ENCODE measurements at places on chromosomes 3 and 15.

GRCh38 chr3:901953-902778 is 190.7 kb upstream of the CNTN6 start:
- no peak for DNase-seq

- DNase-seq, result no peak
Measured at GRCh38 chr15:75229191-75230015, 27.7 kb downstream of the C15orf39 start.

DNA sequence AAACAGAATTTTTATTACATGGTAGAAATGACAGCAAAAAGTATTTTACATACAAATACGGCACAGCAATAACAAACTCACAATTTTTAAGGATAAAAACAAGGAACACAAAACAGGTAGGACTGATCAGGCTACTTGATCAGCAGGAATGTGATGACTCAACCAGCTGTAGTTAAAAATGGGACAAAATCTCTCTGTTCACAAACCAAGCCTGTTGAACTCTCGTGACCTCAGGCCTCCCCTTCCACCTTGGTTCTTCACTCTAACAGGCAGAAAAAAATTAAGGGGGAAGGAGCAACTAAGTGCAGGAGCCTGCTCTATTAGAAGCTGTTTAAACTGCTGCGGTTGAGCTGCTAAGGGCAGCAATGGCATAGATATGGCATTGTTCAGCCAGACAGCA is 18.7 kb downstream of the FBXL22 start:
- DNase-seq, result no peak

DNA sequence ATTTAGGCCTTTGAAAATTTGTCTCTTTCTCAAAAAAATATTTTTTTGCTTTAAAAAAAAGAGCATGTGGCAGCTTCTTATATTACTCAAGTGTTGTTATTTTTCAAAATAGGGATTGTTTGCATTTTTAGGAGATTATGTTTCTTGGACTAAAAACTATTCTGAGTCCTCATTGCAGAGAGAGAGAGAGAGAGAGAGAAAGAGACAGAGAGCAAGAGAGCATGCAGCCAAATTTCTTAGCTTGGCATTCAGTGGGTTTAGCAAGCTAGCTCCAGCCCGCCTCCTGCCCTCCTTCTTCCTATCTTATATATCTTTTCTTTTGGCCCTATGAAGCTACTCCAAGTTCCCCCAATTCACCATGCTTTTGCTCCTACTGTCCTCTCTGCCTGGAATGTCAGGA is 55.7 kb downstream of the CEMIP start:
- DNase-seq, result no peak

DNA sequence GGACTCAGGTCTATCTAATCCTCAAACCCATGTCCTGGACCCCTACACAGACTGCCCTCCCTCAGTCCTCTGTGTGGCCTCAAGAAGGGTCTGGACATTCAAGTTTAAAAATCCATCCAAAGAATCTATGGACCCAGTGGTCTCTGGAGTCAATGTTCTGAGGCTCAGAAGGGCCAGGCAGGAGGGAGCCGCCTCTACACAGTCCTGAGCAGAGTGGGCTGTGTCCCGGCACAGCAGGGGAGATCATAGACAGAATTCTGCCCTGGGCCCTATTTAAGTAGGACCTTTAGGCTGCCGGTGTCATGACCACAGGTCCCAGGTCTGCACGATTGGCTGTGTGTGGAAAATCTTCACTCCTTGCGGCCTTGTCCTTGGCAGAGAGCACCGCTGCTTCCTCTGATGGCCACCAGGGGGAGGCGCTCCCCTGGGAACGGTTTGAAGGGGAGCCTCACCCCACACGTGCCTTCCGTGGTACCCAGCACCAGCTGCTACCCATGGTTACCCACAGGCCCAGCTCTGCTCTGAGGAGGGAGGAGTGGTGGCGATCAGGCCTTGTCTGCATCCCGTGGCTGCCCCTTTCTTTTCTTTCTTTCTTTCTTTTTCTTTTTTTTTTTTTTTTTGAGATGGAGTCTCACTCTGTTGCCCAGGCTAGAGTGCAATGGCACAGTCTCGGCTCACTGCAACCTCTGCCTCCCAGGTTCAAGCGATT is 37.9 kb downstream of the CHRD start:
- DNase-seq, result peak; percentile 63

- DNase-seq, result no peak
Measured at GRCh38 chr15:96046620-96047240, 283.8 kb upstream of the NR2F2 start.

DNA sequence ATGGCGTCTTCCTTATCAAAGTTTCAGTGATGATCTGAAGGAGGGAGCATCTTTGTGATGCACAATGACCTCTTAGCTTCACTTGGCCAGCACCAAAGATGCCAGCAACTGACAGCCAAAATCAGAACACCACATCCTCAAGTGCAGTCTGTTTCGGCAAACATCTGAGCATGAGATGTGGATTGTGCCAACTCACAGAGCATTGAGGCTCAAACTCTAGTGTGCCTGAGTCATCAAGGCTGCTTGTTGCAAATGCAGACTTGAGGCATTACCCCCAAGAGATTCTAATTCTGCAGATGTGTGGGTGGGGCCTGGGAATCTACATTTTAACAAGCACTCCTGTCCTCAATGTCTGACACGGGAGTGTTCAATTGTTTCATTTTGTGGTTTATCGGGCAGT is 35.8 kb downstream of the ABHD5 start:
- DNase-seq, result no peak

- DNase-seq, result no peak
Measured at GRCh38 chr3:30793740-30794139, 100.7 kb downstream of the GADL1 start.

GRCh38 chr15:31387092-31387478 is 60.5 kb downstream of the KLF13 start:
- DNase-seq, result peak; percentile 43

DNA sequence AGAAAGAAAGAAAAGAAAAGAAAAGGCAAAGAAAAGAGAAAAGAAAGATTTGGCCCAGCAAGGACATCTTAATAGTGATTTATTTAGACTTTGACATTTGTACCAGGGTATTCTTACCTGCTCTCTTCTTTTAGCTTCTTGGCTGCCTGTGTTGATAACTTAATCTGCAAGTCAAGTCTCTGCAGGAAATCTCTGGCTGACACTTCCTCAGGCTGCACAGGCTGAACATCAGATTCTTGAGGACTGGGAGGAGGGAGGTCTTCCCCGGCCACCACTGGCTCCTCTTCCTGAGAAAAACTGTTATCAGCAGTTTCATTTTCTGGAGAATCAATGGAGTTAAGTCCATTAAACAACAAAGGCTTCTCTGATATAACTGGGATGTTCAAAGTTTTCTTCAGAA is 12.8 kb downstream of the LYSMD2 start:
- DNase-seq, result no peak

- no peak for DNase-seq
Measured at GRCh38 chr3:14357463-14357862, 44.9 kb upstream of the SLC6A6 start.

DNA sequence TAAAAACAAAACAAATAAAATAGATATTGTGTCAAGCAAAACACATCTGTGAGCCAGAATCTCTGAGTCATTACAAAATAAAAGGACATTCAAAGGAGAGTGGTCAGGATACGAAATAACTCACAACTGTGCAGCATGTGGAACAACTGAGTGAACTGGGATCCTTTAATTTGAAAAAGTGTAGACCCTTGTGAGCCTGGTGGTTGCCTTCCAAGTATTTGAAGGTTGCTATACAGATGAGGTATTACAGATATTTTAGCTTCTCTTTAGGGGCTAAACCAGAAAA is 26.7 kb downstream of the KCNMB2 start:
- DNase-seq, result no peak

GRCh38 chr3:134007819-134008218 is 21.9 kb downstream of the SLCO2A1 start:
- DNase-seq, result no peak

GRCh38 chr3:177475356-177475665 is 278.0 kb upstream of the TBL1XR1 start:
- no peak for DNase-seq

- DNase-seq, result no peak
Measured at GRCh38 chr3:64070704-64071103, 47.4 kb upstream of the PSMD6 start.

DNA sequence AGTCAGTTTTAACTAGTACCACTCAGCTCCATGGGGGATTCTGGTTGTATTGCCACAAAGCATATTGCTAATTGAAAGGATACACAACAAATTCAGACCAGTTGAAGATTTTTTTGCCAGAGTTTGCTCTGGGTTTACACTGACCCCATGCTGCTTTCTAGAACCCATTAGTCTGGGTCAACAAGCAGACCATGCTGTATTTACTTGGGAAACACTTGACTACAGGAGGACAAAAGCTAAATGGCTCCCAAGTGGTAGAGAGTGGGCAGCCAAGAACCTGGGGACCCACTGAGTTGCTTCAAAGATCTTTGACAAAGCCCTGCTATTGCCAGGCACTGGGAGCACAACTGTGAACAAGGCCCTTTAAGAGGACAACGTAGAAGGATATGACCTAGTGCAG is 86.8 kb upstream of the PSMD6 start:
- no peak for DNase-seq

GRCh38 chr3:90128391-90128790 is 1021.0 kb downstream of the EPHA3 start:
- no peak for DNase-seq

GRCh38 chr15:40392986-40393948 is 10.7 kb downstream of the KNSTRN start:
- no peak for DNase-seq

GRCh38 chr3:15291589-15292541 is 40.5 kb downstream of the SH3BP5 start:
- peak; percentile 71 for DNase-seq

GRCh38 chr15:74724570-74725224 is 631 bp downstream of the CYP1A1 start:
- no peak for DNase-seq

GRCh38 chr3:73661265-73661664 is 36.5 kb upstream of the PDZRN3 start:
- DNase-seq, result no peak

DNA sequence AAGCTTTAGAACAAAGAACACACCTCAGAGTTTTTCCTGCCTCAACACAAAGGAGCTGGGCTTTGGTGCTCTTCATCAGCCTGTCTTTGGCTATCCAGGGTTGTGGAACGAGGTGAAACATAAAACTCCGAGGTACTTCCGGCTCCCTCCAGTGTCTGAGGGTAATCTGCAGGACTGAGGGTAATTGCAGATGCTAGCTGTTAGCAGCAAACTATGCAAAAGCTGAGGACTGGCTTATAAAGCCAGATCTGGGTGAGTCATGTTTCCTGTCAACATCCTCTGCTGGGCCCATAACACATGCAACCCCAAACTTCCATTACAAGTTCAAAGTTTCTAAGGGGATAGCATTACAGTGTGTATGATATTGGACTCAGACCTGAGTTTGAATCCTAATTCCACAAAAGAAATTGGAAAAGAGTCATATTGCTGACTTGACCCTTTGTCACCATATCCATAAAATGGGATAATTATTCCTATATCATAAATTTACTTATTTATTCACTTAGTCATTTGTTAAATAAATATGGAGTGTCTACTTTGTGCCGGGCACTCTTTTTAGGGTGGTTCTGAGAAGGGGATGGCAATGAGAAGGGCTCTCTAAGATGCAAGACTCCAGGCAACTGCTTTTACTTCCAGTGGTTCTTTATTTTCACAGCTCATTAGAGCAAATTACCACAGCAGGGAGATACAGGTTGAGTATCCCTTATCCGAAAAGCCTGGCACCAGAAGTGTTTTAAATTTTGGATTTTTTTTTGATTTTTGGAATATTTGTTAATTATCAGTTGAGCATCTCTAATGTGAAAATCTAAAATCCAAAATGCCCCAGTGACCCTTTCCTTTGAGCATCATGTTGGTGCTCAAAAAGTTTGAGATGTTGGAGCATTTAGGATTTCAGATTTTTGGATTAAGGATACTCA is 9.5 kb upstream of the TRIM69 start:
- peak; percentile 91 for DNase-seq

DNA sequence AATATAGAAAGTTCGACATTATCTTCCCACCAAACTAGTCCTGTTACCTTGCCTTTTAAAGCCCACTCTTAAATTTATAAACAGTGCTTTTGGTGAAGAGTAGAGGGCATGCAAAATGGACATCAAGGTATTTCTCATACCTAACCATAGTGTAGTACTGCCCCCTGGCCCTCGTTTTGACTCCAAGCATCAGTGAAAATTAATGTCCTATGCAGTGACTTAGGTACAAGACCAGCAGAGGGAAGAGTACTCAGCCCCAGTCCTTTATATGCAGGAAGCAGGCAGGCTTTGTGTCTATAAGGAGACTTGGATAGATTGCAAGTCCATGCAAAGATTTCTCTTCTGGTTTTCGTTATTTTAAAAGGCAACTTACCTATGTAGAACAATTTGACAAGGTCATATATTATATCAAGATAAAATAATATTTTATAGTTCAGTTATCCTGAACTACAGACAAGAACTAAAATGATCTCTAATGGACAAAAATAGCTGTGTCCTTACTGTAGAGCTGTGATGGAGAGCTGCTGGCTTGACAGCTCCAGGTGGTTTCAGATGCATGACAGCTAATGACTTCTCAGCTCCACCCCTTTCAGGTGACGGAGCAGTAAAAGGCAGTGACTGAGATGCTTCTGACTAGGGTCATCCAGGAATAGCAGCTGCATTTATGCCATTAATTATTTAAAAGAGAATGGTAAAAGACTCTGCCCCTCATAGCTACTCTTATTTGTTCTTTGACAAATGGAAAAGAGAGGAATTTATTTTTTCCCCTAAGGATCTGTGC is 646.1 kb downstream of the SQOR start:
- no peak for DNase-seq

GRCh38 chr3:78101384-78101783 is 1061.5 kb downstream of the ROBO2 start:
- no peak for DNase-seq

GRCh38 chr3:56887402-56888025 is 85.8 kb upstream of the ARHGEF3 start:
- DNase-seq, result peak; percentile 49

GRCh38 chr3:122299872-122300460 is 25.1 kb upstream of the CSTA start:
- DNase-seq, result peak; percentile 41

DNA sequence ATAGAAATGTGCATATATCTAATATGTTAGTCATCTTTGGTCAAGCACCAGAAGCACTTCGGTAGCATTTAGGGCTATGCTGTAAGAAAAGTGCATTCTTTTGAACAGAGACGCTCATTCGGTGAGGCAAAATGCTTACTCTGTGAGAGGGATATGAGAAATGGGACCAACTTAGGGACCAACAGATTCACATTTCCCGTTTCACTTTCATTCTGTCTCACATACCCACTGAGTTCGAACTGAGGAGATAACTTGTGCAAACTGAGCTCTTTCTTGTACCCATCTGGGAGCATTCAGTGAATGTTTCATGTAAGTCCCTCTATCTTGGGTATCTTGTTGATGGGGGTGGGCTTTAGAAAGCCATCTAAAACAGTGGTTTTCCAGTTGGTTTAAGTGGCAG is 135.3 kb downstream of the FEZF2 start:
- DNase-seq, result no peak
